Tibial nerve (tissue), 4 donors: ENCODE measurements at places on chromosomes 3 and 15. TPM values are rescaled to one million over a fixed set of nuclear protein-coding genes. Genes with fewer than 3 reads are reported as not detected.

Gene GABRB3
- total RNA-seq, result 1.2 TPM

Gene ATP10A
- 23.7 TPM for total RNA-seq

Gene CHRM5
- total RNA-seq, result 0.98 TPM

Gene GREM1
- 0.30 TPM for total RNA-seq

Gene ADAMTS17
- 3.3 TPM for total RNA-seq

Gene FSTL1
- total RNA-seq, result 942 TPM

Gene CASR
- not detected for total RNA-seq

Gene BSN
- 0.44 TPM for total RNA-seq

Gene IGF2BP2
- total RNA-seq, result 49.8 TPM

Gene P3H2
- total RNA-seq, result 2.7 TPM

Gene CAPN7
- 79.6 TPM for total RNA-seq

Gene NR2C2
- 54.3 TPM for total RNA-seq

Gene ANXA2
- 747 TPM for total RNA-seq

Gene AQP9
- total RNA-seq, result not detected

Gene TRPM1
- not detected for total RNA-seq

Gene SAXO2
- 1.5 TPM for total RNA-seq

Gene PTPN23
- 30.8 TPM for total RNA-seq

Gene DNAH12
- under 0.01 TPM for total RNA-seq

Gene GRIP2
- total RNA-seq, result 1.2 TPM

Gene AGBL1
- total RNA-seq, result under 0.01 TPM

Gene GHSR
- not detected for total RNA-seq

Gene CPLX3
- not detected for total RNA-seq

Gene MINDY2
- 41.8 TPM for total RNA-seq

Gene PLA2G4D
- total RNA-seq, result not detected

Gene MAGEL2
- 0.60 TPM for total RNA-seq

Gene FANCD2OS
- not detected for total RNA-seq

Gene KIF15
- total RNA-seq, result 0.78 TPM

Gene WDR93
- total RNA-seq, result not detected

Gene SPINK8
- not detected for total RNA-seq

Gene CCR8
- not detected for total RNA-seq

Gene SCN5A
- 2.5 TPM for total RNA-seq

Gene ACKR4
- not detected for total RNA-seq

Gene UROC1
- not detected for total RNA-seq

Gene RHOV
- total RNA-seq, result 0.39 TPM

Gene SLC24A5
- not detected for total RNA-seq

Gene ALS2CL
- 14.4 TPM for total RNA-seq

Gene PLIN1
- total RNA-seq, result 144 TPM

Gene ZNF80
- total RNA-seq, result not detected

Gene THRB
- total RNA-seq, result 6.3 TPM

Gene FETUB
- total RNA-seq, result not detected

Gene EDEM1
- total RNA-seq, result 139 TPM

Gene NME9
- total RNA-seq, result not detected

Gene SNAPC5
- 12.7 TPM for total RNA-seq
